CD4-positive, alpha-beta T cell (primary cell): ENCODE measurements at places on chromosomes 1 and 21. TPM values are rescaled to one million over a fixed set of nuclear protein-coding genes. Genes with fewer than 3 reads are reported as not detected.

Gene HEYL
- not detected for total RNA-seq

Gene CLDN19
- total RNA-seq = not detected

Gene SMIM1
- total RNA-seq = 1.8 TPM

Gene SLAMF9
- total RNA-seq = not detected

Gene KRTAP19-3
- not detected for total RNA-seq

Gene CDCP2
- not detected for total RNA-seq

Gene PEAR1
- 0.41 TPM for total RNA-seq

Gene PPFIA4
- 0.93 TPM for total RNA-seq

Gene BSND
- total RNA-seq = not detected

Gene EPHB2
- not detected for total RNA-seq

Gene ZNF648
- not detected for total RNA-seq

Gene HUNK
- not detected for total RNA-seq

Gene CIART
- 4.0 TPM for total RNA-seq

Gene GBP6
- total RNA-seq = 0.08 TPM

Gene RUNX3
- 202 TPM for total RNA-seq

Gene TMCO1
- total RNA-seq = 27.4 TPM

Gene LCE6A
- not detected for total RNA-seq

Gene FAM43B
- not detected for total RNA-seq

Gene ADCY10
- total RNA-seq = 0.11 TPM

Gene NHLH1
- total RNA-seq = 0.08 TPM

Gene KRTCAP2
- 77.8 TPM for total RNA-seq

Gene IFNLR1
- 1.2 TPM for total RNA-seq

Gene E2F2
- 0.69 TPM for total RNA-seq
